ENCODE measurements at places on chromosomes 4 and X.

DNA sequence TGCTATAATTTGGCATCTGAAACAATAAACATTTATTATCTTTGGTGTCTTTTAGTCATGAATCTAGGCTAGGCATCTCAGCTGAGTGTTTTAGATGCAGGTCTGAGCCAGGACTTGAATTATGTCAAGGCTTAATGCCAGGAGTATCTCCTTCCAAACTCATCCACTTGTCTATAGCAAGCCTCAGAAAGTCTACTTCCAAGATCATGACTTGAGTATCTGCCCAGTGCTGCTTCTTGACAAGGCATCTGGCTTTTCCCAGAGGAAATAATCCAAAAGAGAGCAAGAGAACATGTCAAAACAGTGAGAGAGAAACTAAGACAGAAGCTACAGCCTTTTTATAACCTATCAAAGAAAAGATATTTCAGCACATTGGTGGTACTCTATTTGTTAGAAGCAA, 1052.1 kb upstream of the PCDH10 start:
- DNase-seq: no peak

DNA sequence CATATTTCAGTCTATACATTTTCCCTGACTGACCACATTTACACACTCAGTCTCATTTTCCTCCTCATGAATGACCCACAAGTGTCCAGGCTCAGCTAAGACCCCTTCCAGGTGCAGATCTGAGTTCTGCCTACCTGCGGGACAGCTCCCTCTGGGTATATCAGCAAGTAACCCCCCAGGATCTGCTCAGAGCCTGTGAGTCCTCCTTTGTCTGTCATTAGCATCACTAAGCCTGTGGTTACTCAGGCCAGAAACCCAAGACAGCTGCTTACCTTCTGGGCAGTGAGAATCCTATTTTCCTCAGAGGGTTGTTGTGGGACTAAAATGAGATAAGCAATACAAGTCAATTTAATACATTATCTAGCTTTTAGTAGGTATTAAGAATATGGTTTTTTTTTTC, 487.6 kb upstream of the BOD1L1 start:
- no peak for DNase-seq

GRCh38 chrX:10326578-10326977, 169.8 kb downstream of the CLCN4 start:
- DNase-seq: no peak

GRCh38 chr4:76539979-76540378, 105.0 kb downstream of the SHROOM3 start:
- no peak for DNase-seq

- no peak for DNase-seq
These were observed 121.2 kb downstream of the GASK1B start for GRCh38 chr4:158051401-158052235.

- no peak for DNase-seq
These were observed 22.3 kb upstream of the INTU start for GRCh38 chr4:127610488-127610887.

DNA sequence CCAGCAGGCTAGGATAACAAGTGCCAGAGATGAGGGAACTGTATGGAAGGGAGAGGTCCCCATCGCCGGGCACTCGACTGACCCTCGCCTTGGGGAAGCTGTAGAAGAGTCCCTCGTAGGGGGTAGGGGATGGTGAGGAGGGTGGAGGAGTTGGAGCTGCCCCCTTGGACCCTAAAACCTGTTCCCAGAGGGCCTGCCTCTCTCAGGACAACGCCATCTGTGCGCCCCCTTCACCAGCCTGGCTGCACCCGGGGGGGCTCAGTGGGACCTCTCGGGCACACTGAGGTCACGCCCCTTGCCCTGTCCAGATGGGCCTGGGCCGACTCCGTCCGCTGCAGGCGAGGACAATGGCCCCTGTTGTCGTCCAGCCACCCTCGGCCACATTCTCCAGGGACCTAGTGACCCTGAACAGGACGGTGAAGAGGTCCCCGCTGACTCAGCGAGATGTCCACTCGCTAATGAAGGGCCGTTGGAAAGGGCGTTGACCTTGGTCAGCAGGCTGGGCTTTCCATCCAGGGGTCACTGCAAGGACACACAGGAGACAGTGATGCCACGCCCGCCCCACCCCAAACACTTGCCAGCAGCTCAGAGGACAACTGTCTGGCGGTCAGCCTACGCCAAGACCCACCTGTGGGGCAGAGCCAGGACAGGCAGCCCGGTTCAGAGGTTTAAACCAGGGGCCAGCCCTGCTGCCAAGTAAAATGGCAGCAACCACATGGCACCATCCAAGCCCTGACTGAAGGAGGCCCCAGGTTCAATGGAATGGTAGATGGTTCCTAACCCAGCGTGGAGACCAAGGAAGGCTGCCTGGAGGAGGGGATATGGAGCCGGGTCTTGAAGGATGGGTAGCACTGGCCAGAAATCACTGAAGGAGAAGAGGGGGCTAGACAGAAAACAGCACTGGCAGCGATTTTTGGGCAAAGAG, 51.2 kb downstream of the HMX1 start:
- DNase-seq: no peak

DNA sequence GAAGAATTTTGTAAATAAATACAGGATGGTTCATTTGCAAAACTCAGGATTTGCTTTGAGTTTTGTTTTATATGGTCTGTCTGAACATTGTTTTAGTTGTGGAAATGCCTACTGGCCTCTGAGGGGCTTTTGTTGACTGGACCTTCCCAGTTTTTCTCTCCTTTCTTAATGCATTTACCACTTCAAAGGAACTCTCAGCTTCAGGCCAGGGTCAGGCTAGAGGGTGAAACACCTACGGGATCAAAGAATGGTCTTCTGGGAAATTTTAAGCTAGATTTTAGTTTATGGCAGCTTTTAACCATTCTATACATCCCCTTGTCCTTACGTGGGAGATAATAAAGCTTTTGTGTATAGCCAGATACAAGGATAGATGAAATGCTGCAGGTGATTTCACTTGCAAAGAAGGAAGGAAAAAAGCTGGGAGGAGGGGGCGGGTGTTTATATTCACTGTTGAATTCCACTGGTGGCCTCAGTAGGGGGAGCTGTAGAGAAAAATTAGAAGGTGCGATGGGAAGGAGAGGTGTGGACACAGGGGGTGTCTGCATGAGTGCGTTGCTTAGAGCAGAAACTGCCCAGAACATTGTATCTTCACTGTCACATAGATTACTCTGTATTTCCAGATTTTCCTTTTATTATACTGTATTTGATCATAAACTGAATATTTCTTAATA, 151.8 kb downstream of the TSPAN5 start:
- DNase-seq: no peak

GRCh38 chrX:42020225-42020624, 96.9 kb upstream of the CASK start:
- DNase-seq: no peak

DNA sequence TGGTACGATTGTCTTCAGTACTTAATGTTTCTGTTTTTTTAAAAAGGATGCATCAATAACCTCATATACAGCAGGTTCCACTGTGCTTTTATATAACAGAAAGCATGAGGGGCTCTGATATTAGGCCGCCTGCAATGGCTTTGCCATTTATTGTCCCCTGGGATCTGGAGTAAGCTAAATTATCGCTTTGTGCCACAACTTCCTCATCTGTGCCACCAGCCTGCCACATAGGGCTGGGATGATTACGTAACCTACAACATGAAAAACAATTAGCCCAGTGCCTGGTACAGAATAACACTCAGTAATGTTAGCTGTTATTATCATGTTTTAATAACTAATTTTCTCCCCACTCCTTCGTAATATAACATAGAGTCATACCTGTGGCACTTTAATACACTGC, 65.5 kb upstream of the TRIM2 start:
- no peak for DNase-seq

GRCh38 chrX:127708155-127708554, 344.0 kb downstream of the ACTRT1 start:
- no peak for DNase-seq

DNA sequence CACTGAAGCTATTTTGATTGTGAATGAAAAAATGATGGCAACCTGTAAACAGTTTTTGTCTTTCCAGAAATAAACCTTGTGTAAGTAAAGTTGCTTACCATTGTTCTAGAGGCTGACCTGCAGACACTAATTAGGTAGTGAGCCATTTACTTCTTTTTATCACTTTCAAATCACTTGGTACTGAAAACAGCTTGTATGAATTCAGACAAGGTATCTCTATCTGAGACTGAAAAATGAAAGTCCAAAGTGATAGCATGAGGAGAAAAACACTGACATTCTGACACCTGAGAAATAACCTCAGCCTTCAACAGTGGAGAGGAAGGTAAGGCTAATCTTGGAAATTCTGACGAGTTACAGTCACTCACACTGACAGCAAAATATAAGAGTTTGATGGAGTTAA, 238.8 kb downstream of the GPC3 start:
- no peak for DNase-seq

DNA sequence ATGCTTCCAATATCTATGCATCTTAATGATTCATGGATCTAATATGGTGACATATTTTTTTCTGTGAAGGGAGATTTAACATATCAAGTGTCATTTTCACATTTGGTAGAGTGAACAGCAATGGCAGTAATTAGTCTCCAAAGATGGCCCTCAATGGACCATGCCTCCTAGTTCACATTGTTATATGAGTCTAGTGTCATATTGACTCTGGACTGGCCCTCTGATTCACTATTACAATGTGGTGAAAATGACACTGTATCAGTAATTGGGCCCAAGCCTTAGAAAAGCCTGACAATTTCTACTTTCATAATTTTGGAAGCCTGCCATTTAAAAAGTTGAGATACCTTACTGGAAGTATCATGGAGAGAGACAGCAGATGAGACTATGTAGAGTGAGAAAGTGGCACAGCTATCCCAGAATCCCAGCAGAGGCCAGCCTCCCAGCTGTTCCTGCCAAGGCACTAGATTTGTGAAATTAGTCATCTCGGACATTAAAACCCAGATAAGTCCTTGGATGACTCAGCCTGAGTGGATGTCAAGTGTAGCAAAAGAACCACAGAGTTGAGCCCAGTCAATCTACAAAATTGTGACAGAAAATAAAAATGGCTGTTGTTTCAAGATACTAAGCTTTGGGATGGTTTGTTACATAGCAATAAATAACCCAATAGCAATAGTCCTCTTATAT, 68.4 kb downstream of the ARHGEF38 start:
- DNase-seq: no peak

DNA sequence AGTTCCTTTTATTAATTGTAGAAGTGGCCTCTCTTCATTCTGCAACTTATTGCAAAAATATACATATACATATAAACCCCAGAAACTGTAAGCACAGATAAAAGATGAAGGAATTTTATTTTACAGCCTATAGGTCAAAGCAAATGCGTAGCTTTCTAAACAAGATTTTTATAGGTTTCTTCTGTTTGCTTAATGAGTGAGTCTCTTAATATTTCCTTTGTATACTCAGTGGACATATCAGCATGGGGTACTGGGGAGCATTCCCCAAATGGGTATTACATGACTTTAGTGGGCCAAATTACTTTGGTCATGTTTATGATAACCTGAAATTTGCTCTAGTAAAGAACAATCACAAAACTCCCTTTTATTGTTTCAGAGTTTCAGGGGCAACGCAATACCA, 1698.6 kb upstream of the IGFBP7 start:
- no peak for DNase-seq

DNA sequence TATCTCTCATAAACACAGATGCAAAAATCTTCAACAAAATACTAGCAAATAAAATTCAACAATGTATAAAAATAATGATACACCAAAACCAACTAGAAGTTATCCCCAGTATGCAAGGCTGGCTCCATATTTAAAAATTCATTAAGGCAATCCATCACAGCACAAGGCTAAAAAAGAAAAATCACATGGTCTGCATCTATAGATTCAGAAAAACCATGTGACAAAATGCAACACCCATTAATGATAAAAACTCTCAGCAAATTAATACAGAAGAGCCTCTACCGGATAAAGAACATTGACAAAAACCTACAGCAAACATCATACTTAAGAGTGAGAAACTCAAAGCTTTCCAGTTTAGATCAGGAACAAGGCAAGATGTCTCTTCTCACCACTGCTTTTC, 182.6 kb downstream of the COL25A1 start:
- DNase-seq: no peak

GRCh38 chr4:12242354-12242753, 813.7 kb upstream of the HS3ST1 start:
- DNase-seq: no peak

DNA sequence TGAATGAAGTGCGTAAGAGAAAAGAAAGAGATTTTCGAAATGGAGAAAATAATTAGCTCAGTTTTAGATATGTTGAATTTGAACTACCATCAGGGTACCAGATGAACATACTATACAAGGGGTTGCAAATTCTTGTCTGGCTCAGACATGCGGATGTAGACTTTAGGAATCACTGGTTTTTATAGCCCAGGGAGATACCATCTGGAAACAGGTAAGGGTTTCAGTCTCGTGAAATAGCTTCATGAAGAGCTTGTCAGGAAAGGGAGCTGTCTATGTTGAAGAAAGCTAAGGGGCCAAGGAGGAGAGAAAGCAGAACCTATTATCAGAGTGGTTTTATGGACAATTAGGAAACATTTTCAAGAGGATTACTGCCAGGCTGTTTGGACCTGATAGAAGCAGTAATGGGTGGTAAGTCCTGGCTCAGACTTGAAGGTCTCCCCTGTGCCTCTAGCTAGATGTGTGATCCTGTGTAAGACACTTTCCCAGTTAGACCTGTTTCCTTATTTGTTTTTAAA, 6.7 kb downstream of the RAB9A start:
- no peak for DNase-seq

- no peak for DNase-seq
These were observed 66.4 kb upstream of the SCML1 start for GRCh38 chrX:17670874-17671273.

DNA sequence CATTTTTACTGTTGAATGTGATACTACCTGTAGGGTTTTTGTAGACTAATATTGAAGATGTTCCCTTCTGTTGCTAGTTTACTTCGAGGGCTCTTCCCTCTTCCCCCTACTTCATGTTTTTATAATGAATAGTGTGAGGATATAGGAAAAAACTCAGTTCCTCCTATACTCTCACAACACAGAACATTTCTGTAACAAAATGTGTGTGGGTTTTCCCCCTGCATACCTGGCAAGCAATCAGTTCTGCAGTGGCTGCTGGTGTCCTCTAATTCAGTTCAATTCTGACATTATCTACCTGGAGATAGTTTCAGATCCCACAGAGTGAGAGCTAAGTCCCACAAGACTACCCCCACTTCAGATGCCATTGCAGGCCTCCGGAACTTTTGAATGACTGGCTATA, 107.9 kb downstream of the KDM6A start:
- no peak for DNase-seq

- no peak for DNase-seq
These were observed 2.5 kb upstream of the LNX1 start for GRCh38 chr4:53593765-53594164.

- DNase-seq: no peak
These were observed 11.8 kb downstream of the EDA start for GRCh38 chrX:69627744-69628143.

DNA sequence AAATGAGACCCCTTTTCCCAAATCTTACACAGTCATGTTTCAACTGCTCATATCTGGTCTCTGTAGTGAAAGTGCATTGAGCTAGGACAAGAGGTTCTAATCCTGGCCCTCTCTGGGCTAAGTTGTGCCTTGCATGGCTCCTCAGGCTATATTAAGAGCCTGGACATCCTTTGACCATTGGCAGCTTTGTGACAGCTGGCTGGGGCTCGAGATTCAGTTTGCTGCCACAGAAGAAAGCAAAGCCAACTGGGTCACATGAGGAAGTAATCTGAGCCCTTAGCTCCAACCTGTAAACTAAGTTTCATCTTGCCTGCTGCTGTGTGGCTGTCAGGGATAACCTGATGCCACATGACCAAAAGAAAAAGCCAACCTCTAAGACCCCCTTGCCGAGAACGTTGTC, 51.8 kb upstream of the JADE1 start:
- DNase-seq: no peak

- no peak for DNase-seq
These were observed 116.7 kb downstream of the FAM53A start for GRCh38 chr4:1567519-1567807.
